ENCODE measurements at places on chromosomes 11 and 22.

DNA sequence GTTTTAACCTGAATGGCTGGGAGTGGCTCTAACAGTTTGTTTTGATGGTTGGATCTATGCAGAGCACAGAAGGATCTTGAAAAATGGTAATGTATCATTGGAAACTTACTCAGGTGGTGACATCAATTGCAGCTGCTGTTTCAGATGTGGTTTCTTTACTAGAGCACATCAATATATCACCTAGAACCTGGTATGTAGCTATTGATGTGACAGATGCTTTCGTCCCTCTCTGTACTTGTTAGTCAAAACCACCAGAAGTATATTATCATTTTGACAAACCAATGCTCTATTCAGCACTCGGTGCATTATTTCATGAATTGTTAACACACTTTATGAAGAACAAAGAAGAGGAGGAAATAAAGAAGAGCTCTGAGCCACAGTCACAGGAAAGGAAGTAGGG, 26.6 kb upstream of the SCN3B start:
- no peak for DNase-seq

DNA sequence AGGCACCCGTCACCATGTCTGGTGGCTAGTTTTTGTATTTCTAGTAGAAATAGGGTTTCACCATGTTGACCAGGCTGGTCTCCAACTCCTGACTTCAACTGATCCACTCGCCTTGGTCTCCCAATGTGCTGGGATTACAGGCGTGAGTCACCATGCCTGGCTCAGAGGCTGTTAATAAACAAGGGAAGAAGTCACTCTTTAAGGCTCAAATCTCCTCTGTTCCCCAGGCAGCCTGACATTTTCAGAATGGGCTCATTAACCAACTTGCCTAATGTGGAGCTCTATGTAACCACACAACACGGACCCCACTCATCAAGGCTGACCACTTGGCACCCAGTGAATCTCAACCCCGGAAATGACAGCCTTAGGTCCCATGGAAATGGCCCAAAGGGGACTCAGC, 24.1 kb downstream of the APOL3 start:
- DNase-seq = no peak

- DNase-seq = no peak
Observed at GRCh38 chr11:83681906-83682610, 395.9 kb upstream of the CCDC90B start.

GRCh38 chr11:61694946-61695706, 14.9 kb downstream of the DAGLA start:
- no peak for DNase-seq

- DNase-seq = no peak
Observed at GRCh38 chr11:70612459-70613141, 214.3 kb downstream of the CTTN start.

Measured in activated T-cell treated with anti-CD3 and anti-CD28 coated beads, Interleukin-2, amount 50 U/mL, for 48 hours (primary cell).